CD14-positive monocyte (primary cell): ENCODE measurements at places on chromosomes 12 and 14. TPM values are rescaled to one million over a fixed set of nuclear protein-coding genes. Genes with fewer than 3 reads are reported as not detected.

GRCh38 chr14:89415159-89415558 is 1.9 kb downstream of the FOXN3 start:
- DNase-seq, result no peak

GRCh38 chr14:45133683-45134050 is 614 bp downstream of the FKBP3 start:
- DNase-seq, result no peak

DNA sequence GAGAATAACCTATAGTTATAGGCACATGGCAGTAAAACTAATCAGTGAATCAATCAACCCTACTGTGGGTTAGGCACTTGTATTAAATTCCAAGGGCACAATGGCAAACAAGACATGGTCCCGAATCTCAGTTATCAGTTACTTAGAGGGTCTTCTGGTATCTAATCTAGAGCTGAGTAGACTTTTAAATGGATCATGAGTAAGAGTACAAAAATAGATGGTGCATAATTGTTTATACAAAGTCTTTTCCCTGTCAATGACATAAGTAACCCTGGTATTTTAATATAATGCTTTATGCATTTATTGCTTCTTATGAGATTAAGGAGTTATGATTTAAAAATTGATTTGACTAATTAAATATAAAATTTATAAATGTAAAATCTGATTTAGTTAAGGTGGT is 23.0 kb upstream of the KCNJ8 start:
- DNase-seq, result no peak

GRCh38 chr14:104794099-104794498 is 1.4 kb downstream of the AKT1 start:
- peak; percentile 11 for DNase-seq

DNA sequence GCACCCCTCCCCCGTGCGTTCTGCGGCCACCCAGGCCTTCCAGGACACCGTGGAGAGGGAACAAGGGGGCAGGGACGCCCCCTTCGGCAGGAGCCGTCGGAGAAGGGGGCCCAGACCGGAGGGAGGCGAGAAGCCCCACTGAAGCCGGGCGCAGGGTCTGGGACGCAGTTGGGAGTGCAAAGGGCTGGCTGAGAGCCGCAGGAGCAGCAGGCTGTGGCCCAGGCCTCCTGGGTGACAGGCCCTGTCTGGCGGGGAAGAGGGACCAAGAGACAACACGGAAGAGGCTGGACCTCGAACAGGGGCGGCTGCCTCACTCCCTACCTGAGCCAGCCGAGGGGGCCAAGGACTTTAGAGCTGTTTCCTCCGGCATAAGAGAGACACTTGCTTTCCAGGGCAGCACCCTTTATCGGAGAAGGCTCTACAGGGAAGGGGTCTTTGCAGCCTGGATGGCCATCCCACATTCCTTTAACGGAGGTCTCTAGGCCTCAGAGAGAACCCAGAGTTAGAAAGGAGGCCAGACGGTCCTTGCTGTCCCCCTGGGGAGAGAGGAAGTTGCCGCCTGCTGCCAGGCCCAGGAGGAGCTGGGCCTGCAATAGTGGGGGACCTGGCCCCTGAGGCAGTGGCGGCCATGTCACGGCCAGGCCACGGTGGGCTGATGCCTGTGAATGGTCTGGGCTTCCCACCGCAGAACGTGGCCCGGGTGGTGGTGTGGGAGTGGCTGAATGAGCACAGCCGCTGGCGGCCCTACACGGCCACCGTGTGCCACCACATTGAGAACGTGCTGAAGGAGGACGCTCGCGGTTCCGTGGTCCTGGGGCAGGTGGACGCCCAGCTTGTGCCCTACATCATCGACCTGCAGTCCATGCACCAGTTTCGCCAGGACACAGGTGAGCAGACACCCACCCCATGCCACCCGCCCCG is 1.3 kb downstream of the DTX1 start:
- no peak for DNase-seq

GRCh38 chr12:44511289-44511688 is 364.8 kb downstream of the NELL2 start:
- DNase-seq, result no peak

Gene CARMIL3
- not detected for polyA plus RNA-seq

Gene PGF
- polyA plus RNA-seq, result not detected

Gene OR6C74
- polyA plus RNA-seq, result not detected

Gene FGD6
- polyA plus RNA-seq, result 2.2 and 8.1 TPM in 2 replicates

Gene GTF2A1
- 15.8 TPM for polyA plus RNA-seq

Gene ABCC9
- polyA plus RNA-seq, result not detected
